Suprapubic skin (tissue), 4 donors: ENCODE measurements at places on chromosomes 13 and 19. TPM values are rescaled to one million over a fixed set of nuclear protein-coding genes. Genes with fewer than 3 reads are reported as not detected.

Gene RASA3
- total RNA-seq, result 16.6 TPM

Gene AMH
- 2.1 TPM for total RNA-seq

Gene OR10H1
- not detected for total RNA-seq

Gene UPK1A
- total RNA-seq, result 6.8 TPM

Gene MBD3L3
- total RNA-seq, result not detected

Gene SERPINE3
- not detected for total RNA-seq

Gene COX6B2
- total RNA-seq, result 1.9 TPM

Gene SLC10A2
- not detected for total RNA-seq

Gene ZNF490
- 9.3 TPM for total RNA-seq

Gene KLK14
- 3.9 TPM for total RNA-seq

Gene CALR3
- not detected for total RNA-seq

GRCh38 chr19:1482361-1483130, 3.5 kb upstream of the C19orf25 start:
- DNase-seq, result no peak

- no peak for DNase-seq
These were observed 50.1 kb upstream of the SPACA7 start for GRCh38 chr13:112325920-112326645.

DNA sequence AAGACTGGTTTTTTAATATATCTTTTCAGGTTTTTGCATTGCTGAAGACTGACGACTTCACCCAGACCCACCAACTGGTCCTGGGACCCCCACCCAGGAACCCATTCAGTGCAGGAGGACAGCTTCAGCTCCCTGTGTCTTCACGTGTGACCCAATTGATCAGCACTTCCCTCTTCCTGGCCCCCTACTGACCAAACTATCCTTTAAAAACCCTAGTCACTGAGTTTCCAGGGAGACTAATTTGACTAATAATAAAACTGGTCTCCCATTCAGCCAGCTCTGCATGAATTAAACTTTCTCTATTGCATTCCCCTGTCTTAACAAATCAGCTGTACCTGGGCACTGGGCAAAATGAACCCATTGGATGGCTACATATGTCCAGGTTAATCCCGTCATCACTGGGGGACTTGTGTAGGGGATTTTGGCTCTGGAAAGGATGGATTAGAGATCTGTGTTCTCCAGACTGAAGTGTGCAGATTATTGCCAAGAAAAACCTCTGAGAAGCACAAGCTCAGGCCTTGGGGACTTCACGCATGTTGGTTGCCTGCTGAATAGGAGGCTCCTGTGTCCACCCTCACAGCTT, 16.3 kb upstream of the PARP4 start:
- DNase-seq, result no peak

DNA sequence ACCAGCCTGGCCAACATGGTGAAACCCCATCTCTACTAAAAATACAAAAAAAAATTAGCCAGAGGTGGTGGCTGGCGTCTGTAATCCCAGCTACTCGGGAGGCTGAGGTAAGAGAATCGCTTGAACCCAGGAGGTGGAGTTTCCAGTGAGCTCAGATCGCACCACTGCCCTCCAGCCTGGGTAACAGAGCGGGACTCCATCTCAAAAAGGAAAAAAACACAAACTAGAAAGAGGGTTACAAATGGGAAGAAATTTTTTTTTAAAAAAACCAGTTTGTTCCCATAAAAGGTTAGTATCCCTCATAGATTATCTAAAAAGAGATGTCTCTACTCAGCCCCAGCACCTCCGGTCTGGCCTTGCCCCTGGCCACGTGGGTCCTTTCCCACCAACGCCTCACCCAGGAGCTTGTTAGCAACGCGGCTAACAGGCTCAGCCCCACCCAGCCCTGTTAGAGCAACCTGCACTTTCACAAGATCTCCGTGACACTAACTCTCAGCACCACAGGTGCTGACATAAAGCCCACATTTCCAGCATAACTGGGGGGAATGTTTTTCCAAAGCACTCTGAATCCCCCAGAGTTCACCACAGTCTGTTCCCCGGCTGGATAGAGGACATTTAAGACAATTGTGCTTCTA, 4.3 kb downstream of the DMKN start:
- DNase-seq, result no peak

DNA sequence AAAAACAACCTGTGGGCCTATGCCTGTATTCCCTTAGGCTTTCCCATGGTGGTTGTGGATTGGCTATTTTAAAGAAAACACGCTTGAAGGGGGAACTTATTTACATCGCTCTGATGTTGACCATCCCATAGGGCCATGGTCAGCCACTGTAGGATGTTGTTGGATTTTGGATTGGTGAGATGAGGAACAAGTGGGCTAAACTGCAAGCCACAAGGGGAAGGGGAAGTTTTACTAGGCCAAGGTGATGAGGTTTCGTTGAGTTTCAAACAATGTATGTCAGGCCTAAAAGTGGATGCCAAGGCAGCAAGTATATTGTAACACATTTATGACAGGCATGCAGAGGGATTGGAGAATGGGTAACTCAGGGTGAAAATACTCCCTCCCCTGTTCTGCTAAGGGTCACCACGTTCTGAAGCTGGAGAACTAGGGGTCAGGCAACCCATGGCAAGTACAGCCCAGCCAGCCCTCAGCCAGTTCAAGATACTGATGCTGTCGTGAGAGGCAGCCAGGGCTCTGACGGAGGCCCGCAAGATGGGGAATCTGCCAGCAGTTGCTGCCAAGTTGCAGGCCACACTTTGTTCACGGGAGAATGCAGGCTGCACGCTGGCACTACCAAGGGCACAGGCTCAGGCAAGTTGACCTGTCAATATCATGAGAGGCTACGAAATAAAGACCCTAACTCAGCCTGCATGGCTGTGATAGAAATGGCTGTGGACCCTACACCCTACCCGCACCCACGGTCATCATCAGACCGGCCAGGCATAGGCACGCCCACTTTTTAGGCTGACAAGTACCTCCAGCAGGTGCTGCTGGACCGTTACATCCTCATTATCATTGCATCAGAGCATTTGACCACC, 11.1 kb downstream of the IRGC start:
- no peak for DNase-seq

- DNase-seq, result no peak
These were observed 154.1 kb downstream of the OLFM4 start for GRCh38 chr13:53182724-53183123.

GRCh38 chr13:98989469-98990235, 11.8 kb upstream of the DOCK9 start:
- DNase-seq, result no peak

DNA sequence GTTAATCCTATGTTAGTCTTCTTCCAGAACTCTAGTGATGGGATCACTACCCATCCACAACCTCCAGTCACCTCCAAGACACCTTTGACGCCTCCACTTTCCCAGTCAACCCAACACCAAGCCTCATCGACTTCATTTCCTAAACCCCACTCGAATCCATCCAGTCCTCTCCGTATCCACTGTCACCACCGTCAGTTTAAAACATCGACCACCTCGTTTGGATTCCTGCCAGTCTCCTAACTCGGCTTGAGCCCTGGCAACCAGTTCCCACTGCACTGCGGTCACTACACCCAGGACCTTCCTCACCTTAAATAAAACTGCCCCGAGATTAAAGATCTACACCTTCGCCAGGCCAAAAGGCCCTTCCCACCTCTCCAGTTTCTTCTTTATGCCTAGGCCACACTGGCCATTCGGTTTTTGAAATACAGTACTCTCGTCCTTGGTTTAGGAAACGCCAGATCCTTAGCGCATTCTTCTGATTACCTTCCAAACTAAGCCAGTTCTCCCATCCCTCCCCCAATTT, 1.2 kb downstream of the MTIF3 start:
- DNase-seq, result no peak

- DNase-seq, result no peak
These were observed 5.3 kb upstream of the F2RL3 start for GRCh38 chr19:16883522-16883921.

DNA sequence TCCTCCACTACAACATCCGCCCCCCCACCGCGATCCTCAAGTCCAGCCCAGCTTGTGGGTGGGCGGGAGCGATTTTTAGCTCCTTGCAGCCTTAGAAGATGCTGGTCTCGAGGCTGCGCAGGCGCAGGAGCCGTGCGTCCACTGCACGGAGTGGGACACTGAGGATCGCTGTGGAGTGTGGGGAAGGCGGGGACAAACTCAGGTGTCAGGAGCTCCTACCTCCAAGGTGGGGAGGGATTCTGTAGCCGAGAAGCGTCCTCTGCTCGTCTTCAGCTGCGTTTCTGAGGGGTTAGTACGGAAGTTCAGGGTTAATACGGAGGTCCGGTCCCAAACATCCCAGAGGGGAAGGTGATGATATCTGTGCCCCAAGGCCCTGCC, at the start of gene RTBDN:
Gene RTBDN, minus strand, starts transcription at position 14 of the 378 bp plus-strand sequence. CDS start 4,600 bp downstream, outside the sequence.
- DNase-seq, result no peak

DNA sequence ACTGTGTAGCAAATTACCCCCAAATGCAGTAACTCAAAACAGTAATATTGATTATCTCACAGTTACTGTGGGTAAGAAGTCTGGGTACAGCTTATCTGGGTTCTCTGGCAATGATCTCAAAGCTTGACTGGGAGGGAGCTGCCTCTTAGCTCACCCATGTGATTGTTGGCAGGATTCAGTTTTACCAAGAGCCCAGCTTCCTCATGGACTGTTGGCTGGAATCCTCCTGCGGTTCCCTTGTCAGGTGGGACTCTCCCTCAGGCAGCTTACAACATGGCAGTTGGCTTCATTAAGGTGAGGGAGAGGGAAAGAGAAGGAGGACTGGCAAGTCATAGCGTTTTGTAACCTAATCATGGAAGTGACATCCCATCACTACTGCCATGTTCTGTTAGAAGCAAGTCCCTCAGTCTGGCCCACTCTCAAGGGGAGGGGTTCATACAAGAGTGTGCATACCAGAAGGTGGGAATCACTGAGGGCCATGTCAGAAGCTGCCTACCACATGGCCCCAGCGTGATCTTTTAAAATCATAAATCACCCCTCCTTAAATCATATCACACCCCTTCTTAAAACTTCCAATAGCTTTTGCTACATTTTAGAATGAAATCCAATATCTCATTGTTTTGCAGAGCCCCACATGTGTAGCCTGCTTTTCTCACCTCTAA, 108.1 kb downstream of the OLFM4 start:
- DNase-seq, result no peak
